Naive thymus-derived CD4-positive, alpha-beta T cell (primary cell): ENCODE measurements at places on chromosomes 11 and 22.

DNA sequence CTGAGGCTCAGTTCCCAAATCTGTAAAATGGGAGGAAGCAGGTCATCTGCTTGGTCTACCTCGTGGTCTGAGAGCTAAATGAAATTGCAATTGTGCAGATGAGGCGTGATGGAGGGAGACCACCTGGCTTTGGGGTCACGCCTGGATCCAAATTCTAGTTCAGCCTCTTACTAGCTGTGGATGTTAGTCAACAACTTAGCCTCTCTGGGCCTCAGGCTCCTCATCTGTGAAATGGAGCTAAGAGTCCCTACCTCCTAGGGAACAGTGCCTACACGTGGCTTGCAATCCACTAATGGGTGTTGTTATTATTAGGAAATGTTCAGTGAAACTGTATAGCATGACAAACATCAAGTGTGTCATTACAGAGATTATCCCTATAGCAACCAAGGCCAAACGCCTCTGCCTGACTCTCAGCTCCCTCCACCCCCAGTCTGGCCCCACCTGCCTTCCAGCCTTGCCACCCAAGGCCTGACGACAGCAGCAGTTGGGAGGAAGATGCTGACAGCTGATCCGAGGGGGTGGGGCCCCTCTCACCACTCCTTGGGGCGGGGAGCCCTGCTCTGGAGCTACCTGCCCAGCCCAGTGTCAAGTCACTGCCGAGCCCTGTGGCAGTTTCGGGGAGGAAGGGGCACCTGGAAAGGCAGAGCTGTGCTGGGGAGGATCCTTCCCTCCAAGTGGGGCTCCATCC, 1.7 kb upstream of the RHOD start:
- H3K4me1 ChIP-seq: peaks cover 6% of the 10 kb centered on the region
- H3K27me3 ChIP-seq: no peaks in the 10 kb centered on the region
- H3K36me3 ChIP-seq: no peaks in the 10 kb centered on the region
- no peak overlapping the region for H3K27ac ChIP-seq
- no peak for DNase-seq

DNA sequence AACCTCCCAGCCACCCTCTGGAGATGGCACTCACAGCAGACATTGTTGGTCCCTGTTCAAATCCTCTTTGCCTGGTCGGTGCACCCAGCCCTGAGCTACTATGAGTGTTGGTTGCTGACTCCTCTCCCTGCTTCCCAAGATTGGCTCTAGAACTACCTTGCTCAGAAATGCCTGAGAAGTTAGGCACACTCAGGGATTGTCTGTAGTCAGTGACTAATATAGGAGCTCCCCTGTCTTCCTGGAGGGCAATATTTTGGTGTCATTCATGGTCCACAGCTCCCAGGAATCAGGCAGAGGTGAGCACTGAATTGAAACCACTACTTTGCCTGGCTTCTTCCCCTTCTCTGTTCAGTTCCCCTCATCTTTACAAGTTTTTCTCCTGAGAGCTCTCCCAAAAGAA, 325.9 kb downstream of the MIAT start:
- no peak overlapping the region for H3K4me3 ChIP-seq
- no peak for DNase-seq
- H3K4me1 ChIP-seq: no peaks in the 10 kb centered on the region
- H3K36me3 ChIP-seq: no peaks in the 10 kb centered on the region
- H3K27ac ChIP-seq: no peak overlapping the region

DNA sequence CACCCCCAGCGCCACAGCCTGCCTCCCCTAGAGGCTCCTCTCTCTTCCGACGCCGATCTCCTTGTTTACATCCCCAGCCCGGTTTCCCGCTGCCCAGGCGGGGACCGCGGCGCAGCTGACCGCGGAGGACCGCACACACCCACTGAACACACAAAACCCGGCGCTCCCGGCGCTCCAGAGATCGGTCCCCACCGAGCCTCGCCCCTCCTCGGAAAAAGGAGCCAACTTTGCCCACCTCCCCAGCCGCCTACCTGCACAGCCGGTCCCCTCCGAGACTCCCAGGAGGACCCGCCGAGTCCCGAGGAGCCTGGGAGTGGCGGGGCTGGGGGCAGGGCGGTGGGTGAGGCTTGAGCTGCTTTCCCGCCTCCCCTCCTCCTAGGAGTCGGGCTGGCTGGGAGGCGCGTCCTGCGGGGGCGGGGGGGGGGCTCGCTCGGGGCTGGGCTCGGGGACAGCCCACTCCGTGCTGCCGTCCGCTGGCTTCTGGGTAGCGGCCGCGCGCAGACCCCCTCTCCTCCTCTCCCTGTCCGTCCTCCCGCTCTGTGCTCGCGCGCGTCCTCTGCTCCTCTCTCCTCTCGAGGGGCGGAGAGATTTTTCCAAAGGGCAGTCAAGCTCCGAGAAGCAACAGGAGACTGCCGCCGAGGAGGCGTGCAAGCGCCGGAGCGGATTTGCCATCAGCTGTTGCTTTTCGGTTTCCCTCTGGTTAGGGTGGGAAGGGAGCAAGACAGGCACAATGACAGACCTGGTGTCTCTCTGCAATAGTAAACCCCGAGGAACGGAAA, at the start of gene FXYD6:
Gene FXYD6 (minus strand): TSS at position 318 of the 779 bp plus-strand sequence. CDS start 33,882 bp downstream, outside the sequence.
- no peaks in the 10 kb centered on the region for H3K36me3 ChIP-seq
- peaks cover 12% of the 10 kb centered on the region for H3K4me1 ChIP-seq
- H3K27me3 ChIP-seq: peaks cover 15% of the 10 kb centered on the region
- no peak within 1 kb of the TSS for H3K27ac ChIP-seq
- DNase-seq: no peak
- H3K4me3 ChIP-seq: peak within 1 kb of the TSS; percentile 59

- no peak for DNase-seq
- H3K27ac ChIP-seq: no peak overlapping the region
- H3K36me3 ChIP-seq: no peaks in the 10 kb centered on the region
- H3K27me3 ChIP-seq: peaks cover 3% of the 10 kb centered on the region
- no peaks in the 10 kb centered on the region for H3K4me1 ChIP-seq
Measured at GRCh38 chr11:102846292-102846691, 2.9 kb upstream of the MMP3 start.

- peaks cover 9% of the 10 kb centered on the region for H3K36me3 ChIP-seq
- no peak overlapping the region for H3K4me3 ChIP-seq
- DNase-seq: no peak
- no peak overlapping the region for H3K27ac ChIP-seq
Measured at GRCh38 chr22:46929710-46930204, 167.3 kb downstream of the TBC1D22A start.

GRCh38 chr11:19181531-19182261, 20.1 kb downstream of the CSRP3 start:
- H3K27me3 ChIP-seq: no peaks in the 10 kb centered on the region
- H3K4me3 ChIP-seq: no peak overlapping the region
- no peaks in the 10 kb centered on the region for H3K36me3 ChIP-seq
- DNase-seq: no peak
- H3K4me1 ChIP-seq: no peaks in the 10 kb centered on the region

DNA sequence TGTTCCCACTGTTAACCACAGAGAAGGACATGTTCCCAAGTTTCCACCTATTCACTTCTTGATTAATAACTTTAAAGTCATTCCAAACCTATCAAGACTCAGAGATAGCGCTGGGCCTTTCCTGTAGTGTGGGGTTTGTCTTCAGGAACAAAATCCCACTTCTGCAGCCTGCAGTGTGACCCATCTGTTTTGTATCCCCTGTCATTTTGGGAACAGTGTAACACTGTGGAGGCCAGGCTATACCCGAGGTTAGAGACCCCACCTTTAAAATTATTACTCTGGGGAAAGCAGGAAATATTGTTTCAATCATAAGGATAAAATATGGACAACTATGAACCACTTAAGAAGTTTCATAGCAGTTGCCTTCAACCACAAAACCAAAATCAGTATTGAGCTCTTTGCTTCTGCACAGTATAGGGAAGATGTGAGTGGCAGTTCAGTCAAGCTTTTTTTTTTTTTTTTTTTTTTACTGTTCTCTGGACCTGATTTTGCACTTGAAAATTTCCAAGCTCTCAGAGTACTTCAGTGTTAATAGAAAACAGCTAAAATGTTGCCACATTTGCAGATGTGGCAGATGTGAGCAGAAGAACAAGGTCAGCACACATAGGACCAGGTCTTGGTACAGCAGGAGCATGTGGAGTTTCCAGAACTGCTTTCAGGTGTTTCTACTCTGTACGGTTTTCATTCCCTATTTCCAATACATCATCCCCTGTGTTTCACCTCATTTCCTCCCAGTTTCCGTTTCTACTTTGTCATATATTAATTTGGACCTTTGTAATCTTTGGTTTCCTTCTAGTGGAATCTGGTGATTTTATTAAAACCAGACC, 121.5 kb downstream of the MAML2 start:
- no peak overlapping the region for H3K4me3 ChIP-seq
- H3K27ac ChIP-seq: peak overlapping the region; percentile 75
- no peaks in the 10 kb centered on the region for H3K36me3 ChIP-seq
- DNase-seq: no peak
